Dermis microvascular lymphatic vessel endothelial cell (primary cell): ENCODE measurements at places on chromosomes 1 and 21. TPM values are rescaled to one million over a fixed set of nuclear protein-coding genes. Genes with fewer than 3 reads are reported as not detected.

NPHP4 gene
- 2.4 and 2.9 TPM in 2 replicates for total RNA-seq

PCSK9 gene
- total RNA-seq: under 0.01 and 0.26 TPM in 2 replicates

EPHA8 gene
- not detected in 2 replicates for total RNA-seq

- DNase-seq: no peak
These were observed 204.4 kb downstream of the LMX1A start for GRCh38 chr1:165152109-165152508.

GRCh38 chr1:172308577-172308976 is 111.9 kb upstream of the C1orf105 start:
- no peak for DNase-seq
